ENCODE measurements at places on chromosomes 5 and 9. TPM values are rescaled to one million over a fixed set of nuclear protein-coding genes. Genes with fewer than 3 reads are reported as not detected.

SHISAL2B gene
- not detected for polyA plus RNA-seq

RORB gene
- 0.77 TPM for polyA plus RNA-seq

MSH3 gene
- polyA plus RNA-seq = 9.8 TPM

GRIN1 gene
- polyA plus RNA-seq = 0.68 TPM

PCDHGB3 gene
- not detected for polyA plus RNA-seq

SSNA1 gene
- 195 TPM for polyA plus RNA-seq

TUSC1 gene
- 2.5 TPM for polyA plus RNA-seq

MVB12B gene
- polyA plus RNA-seq = 47.5 TPM

IFNA13 gene
- polyA plus RNA-seq = not detected

MSANTD3 gene
- polyA plus RNA-seq = 82.6 TPM

C9orf153 gene
- not detected for polyA plus RNA-seq

CKMT2 gene
- not detected for polyA plus RNA-seq

ARAP3 gene
- polyA plus RNA-seq = 1.8 TPM

SAXO1 gene
- polyA plus RNA-seq = not detected

ASS1 gene
- polyA plus RNA-seq = 0.80 TPM

PCDHB3 gene
- 4.9 TPM for polyA plus RNA-seq

MARVELD2 gene
- not detected for polyA plus RNA-seq

P4HA2 gene
- 1.4 TPM for polyA plus RNA-seq
